Effector CD4-positive, alpha-beta T cell (primary cell): ENCODE measurements at places on chromosomes 3 and 15.

DNA sequence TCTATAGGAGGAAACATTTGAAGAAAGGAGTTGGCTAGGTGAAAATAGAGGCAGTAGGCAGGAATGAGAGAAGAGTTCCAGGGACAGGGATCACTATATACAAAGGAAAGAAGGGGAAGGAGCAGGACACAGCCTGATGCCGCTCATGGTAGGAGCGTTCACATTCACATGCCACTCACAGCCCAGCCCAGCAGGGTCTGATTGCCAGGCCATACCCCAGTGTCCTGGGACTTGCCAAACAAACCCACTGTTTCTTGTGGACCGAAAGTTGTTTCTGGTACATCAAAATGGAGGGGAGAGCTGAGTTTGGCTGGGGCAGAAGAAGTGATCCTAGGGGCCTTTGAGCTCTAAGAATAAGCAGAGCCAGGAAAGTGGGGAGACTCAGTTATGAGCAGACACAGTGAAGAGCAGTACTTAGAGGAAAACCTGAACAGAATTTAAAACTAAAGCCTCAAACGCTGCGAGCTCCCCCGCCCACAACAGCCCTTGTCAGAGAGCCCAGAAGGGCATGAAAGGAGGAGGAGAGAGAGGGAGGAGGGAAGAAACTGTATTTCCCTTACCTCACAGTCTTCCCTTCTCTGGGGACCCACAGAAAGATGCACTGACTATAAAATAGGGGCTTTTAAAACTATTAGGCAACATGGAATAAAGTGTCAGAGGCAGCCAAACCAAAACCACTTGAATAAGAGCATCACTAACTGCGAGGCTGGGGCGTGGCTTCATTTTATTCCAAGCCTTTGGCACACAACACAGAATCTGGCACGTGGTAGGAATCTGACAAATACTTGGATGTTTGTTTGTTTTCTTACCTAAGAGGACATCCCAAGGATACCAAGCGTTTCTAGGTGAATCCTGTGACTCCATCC is 129.0 kb downstream of the RPL22L1 start:
- DNase-seq = no peak

DNA sequence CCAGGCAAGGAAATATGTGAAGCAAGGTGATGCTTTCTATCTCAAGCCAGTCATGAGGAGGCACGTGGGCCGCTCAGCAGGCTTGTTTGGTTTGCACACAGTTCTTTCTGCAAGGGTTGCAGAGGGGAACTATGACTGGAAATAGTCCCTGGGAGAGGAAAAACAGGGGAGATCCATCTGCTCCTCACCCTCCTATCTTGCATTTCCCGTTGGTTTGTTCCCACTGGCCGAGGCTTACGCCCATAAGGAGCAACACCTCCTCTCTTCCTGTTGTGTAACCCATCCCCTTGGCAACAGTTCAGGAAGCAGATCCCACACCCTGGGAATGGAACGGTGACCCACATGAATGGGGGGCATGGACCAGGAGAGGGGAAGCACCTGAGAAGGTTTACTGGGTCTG is 72.1 kb upstream of the MAGI1 start:
- no peak for DNase-seq

DNA sequence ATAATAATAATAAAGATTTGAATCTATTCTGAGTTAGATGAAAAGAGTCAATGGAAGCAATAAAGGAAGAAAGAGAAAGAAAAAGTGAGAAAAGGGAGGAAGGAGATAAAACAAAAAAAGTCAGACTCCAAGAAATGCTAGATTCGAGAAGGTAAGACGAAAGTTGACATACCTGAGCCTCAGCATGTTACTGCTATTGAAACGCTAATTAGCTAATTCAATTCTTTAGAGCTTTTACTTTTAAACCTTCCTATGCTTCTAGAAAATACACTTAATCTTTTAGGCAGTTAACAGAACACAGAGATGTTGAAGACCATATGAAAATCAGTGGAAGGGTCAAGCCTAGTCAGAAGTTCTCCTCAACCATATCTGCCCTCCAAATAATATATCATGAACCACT is 337.2 kb upstream of the ROBO2 start:
- DNase-seq = no peak

- DNase-seq = no peak
Observed at GRCh38 chr3:69385723-69386555, at the start of gene FRMD4B. TSS of gene FRMD4B (minus strand) at chr3:69386088. CDS start at chr3:69385989, 99 bp downstream.

GRCh38 chr3:111915905-111916304 is 56.8 kb downstream of the PHLDB2 start:
- no peak for DNase-seq

- DNase-seq = no peak
Observed at GRCh38 chr15:52428297-52428696, 100.4 kb downstream of the MYO5A start.

DNA sequence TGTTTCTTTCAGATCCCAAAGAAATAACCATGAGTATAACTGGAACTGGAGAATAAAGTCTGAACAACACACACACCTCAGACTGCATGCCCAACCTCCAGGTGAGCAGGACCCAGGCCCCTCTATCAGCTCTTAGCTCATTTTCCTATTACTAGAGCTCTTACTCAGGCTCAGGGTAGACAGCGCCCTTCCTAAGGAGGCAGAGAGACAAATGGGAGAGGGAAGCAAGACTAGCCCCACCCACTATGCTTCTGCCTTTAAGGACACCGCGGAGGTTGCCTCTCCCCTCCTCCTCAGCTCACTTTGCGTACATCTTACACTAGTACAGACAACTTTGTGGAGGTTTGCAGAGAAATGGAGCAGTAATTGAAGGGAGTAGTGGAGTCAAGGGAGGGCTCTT is 44.0 kb upstream of the GLCE start:
- DNase-seq = no peak

DNA sequence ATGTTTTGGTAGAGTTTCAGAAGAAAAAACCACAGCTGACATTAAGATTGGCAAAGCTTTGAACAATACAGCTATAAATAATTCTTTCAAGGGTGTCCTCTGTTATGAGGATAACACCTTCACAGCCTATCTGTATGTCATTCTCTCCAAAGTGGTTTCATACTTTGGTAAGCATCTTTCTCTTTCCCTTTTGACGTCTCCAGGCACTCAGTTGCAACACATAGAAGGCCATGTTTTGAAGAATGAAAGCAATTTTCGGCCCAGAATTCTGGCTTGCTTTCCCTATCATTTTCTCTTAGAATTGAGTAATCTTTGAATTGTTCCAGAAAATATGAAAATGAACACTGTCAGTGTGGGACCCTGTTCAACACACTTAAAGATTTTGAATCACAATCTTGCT is 200.0 kb upstream of the CBLB start:
- DNase-seq = no peak

DNA sequence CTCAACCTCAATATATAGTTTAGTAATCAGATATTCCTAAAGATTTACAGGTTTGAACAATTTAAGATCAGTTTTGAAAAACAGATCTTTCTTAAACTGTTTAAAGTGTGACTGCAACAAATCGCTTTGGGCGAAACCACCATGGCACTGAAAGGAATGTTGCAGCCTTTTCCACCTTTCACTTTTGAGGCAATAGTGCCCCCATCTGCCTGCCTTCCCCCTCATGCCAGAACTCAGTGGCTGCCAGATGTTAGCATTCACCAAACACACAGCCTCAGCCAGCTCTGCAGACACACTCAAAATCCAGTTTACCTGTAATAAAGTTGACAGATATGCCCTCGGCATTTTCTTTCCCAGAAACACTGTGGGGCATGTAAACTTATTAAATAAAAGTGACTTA is 3.3 kb downstream of the LYSMD4 start:
- no peak for DNase-seq

- no peak for DNase-seq
Observed at GRCh38 chr3:132637590-132637989, 22.0 kb downstream of the ACAD11 start.

DNA sequence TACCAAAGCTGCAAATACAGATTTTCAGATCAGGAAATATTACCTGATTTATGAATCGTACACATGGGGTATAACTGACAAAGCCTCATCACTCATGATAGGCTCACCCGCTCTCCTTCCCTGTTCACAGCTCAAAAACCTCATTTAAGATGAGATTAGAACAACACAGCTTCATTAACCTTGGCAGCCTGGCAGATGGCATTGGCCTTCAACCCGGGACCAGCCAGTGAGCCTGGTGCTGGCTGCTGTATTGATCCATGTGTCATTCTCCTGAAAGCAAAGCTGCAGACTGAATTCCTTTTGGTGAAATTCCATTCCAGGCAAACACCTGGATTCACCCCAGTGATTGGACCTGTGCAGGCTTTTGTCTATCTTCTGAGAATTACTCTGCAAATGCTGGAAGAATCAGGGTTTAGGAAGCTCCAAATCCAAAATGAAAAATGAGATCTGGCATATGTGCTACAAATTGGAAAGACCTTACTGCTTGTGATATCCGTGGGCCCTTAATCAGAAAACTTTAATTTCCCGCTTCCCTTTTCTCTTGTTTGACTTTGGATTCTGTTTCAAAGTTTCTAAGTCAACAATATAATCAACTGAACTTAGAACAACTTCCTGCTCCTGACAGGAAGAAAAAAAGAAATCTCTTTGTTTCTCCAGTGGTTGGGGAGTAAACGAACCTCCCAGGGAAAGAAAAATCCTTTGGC is 189.1 kb upstream of the KBTBD8 start:
- DNase-seq = no peak

GRCh38 chr3:10992943-10993728 is 588 bp downstream of the SLC6A1 start:
- no peak for DNase-seq

DNA sequence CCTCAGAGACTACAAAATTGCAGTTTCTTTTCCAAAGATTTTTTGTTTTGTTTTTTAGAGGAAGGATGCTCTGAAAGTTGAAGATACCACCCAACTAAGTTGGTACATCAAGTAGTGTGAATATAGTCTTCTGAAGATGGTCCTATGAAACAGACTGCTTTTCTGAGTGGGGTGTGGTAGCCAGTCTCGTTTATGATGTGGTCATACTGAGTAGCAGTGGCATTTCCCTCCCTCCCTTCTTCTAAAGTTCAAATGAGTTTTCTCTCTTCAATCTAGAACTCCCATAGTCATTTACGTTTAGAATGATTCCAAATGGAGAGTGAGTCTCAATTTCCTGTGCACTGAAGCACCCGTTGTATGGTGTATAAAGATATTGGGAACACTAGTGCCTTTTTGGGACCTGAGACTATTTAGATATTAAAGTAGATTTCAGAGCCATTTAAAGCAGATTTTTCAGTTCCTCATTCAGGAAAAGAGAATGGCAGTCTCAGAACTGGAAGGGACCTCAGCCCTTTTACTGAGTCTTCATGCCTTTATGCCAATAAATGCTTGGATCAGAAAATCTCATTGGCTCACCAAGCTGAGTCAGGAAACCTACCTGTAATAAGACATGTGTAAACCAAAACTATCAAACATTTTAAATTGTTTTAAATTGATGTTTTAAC is 200.4 kb downstream of the CDIN1 start:
- DNase-seq = no peak

DNA sequence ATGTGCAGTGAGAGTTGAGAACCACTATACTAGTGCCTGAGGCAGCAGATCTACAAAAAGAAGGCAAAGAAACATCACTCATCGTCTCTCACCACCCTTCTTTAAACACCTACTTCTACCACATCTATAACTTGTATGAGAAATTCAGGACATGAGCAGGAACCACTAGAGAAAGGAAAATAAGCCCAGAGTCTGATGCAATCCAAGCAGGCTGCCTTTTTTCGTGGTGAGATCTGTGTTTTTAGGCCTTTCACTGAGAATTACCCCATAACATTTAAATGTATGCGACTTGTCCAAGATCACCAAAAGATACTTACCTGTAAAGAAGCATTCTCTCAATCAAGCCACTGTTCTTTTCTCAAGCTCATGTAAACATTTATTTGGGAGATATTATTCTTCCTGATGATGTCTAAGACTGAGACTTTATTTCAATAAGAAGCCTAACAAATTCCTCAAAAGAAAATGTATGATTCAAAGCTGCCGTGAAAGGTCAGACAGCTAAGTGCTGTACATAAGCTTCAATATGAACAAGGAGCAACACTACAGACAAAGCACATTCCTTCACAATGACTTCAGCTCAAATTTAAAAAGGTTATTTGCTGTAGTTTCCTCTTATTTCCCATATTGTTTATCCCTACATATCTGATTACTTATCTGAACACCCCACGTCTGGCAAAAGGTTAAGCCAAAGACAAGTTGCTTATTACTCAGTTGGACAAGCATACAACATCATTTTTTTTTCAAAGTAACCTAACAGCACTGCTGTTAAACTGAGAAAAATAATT is 16.5 kb downstream of the SPICE1 start:
- DNase-seq = no peak

DNA sequence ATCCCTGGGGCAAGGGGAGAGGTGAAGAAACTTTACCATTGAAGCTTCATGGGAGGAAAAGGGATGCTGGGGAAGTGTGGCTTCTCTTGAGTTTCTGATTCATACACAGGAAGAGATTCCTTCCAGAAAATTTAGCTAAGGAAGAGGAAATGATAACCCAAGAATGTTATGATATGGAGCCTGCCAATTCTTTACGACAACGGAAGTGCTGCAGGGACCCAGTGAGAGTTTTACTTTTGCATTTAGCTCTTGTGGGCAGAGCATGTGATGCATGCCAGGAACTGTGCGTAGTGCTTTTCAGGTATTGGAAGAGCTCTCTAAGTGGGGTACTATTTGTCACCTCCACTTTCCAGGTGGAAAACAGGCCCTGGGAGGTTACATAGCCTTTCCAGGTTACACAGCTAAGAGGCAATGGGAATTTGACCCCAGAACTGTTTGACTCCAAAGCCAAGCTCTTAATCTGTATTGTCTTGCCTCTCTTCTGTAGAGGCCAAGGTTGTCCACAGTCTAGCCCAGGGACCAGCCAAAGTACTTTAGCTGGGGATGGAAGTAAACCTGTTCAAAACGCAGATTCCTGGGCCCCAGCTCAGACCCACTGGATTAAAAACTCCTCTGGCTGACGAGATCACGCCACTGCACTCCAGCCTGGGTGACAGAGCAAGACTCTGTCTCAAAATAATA is 23.0 kb downstream of the CMTM7 start:
- DNase-seq = peak; percentile 23

GRCh38 chr15:101108461-101108775 is 143.4 kb downstream of the CHSY1 start:
- no peak for DNase-seq

DNA sequence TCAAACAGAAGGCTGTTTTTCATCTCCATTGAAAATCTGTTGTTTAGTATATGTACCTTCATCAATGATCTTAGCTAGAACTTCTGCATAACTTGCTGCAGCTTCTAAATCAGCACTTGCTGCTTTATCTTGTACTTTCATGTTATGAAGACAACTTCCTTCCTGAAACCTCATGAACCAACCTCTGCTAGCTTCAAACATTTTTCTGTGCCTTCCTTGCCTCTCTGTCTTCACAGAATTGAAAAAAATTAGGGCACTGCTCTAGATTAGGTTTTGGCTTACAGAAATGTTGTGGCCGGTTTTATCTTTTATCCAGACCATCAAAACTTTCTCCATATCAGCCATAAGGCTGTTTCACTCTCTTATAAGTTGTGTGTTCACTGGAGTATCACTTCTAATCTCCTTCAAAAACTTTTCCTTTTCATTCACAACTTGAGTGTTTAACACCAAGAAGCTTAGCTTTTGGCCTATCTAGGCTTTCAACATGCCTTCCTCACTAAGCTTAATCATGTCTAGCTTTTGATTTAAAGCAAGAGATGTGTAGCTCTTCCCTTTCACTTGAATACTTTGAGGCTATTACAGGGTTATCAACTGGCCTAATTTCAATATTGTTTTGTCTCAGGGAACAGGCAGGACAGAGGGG is 78.6 kb downstream of the IGSF11 start:
- DNase-seq = no peak
